T-helper 1 cell (primary cell): ENCODE measurements at places on chromosomes 5 and 9.

- DNase-seq, result no peak
These were observed 276.7 kb downstream of the PLK2 start for GRCh38 chr5:58183078-58183785.

DNA sequence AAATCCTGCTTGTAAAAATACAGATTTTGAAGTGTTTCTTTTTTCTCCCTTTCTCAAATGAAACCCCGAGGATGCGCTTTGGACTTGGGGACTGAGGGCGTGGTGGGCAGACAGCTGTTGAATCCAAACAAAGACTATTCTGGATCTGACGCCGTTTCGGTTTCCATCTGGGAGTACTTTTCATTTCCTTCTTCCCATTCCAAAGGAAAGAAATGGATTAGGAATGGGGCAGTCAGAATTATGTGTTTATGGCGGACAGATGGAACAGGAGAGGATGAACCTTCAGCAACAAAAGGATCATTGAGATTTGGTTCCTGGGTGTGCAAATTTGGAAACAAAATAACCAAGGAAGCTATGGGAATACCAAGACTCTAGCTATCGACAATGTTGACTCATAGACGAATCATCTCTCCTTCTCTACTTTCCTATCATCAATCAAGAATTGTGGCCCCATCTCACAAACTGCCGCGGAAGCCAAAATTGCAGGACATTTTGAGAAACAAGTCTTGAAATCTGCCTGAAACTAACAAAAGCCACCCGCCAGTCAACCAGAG is 300.6 kb downstream of the PARP8 start:
- DNase-seq, result no peak

- DNase-seq, result no peak
These were observed 201.2 kb downstream of the MTRR start for GRCh38 chr5:8070138-8070537.

DNA sequence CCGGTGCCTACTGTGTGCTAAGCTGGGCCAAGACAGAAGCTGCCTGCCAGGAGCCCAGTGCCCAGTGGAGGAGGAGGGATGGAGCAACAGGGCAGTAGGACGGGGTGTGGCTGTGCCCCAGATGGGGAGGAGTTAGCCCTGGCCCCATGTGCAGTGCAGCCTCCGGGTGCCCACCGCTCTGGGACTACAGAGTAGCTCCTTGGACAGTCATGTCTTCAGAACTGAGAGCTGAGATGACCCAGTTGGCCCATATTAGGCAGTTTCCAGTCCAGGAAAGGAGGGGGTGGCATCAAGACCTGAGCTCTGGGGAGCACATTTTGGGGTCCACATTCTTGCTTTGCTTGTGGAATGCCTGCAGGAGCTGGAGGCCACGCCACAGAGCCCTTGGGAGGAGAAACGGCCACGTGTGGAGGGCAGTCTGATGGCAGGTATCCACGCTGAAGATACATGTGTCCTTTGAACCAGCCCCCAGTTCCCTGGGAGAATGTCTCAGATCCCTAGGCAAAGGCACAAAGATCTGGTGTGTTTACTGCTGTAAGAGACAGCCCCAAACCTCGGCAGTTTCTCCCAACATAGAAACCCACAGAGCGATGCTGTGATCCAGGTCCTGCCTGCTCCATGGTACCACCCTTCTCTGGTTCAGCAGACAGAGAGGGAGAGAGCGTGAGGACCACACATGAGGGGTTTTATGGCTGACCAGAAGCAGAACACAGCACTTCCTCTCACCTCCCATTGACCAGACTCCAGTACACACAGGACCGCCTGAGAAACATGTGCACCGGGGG is 46.8 kb upstream of the FCN1 start:
- DNase-seq, result no peak

- no peak for DNase-seq
These were observed 44.2 kb downstream of the PSMB7 start for GRCh38 chr9:124370896-124371582.

- no peak for DNase-seq
These were observed 8.2 kb downstream of the HSPB3 start for GRCh38 chr5:54463713-54464112.

DNA sequence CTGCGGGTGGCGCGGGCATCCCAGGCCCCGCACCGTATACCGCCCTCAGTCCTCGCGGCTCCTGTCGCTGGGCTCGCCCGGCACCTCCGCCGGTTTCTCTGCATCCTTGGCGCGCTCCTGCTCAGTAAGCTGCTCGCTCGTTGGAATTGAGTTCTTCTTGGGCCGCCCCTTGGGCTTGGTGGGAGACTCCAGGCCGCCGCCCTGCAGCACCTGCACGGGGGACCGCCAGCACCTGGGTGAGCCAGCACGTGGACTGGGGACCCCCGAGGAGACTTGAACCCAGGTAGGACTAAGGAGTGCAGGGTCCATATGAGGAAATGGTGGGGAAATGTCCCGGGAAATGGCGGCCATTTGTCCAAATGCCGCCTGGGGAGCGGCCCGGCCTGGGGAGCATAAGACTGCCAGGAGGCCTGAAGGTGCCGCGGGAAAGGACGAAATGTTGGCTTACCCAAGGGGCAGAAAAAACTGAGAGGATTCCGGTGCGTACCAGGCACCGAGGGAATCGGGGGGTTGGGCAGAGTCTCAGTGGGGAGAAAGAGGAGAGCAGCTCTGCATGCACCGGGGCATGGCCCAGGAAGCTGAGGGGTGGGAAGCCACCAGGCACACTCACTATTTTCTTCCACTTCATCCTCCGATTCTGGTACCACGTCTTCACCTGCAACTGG is 2.9 kb downstream of the BARX1 start:
- DNase-seq, result no peak

DNA sequence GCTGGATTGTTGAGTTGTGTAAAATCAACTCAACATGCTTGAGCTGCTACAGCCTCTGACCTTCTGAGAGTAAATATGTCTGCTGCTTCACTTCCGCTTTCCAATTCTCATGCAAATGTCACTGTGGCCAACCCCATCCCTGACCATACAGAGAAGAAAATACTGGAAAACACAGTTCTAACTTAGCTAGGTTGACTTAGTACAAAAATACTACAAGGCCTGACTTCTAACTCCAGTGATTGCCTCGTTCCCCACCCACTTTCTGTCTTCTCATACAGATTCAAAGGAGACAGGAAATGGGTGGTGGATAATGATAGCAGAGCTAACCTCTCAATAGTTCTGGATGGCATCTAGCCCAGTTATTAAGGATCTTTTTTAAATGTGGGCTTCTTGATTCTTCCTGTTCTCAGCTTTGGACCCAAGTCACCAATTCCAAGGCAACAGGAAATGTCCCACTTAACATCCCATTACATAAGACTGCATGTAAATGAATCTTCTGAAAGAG is 226.6 kb upstream of the SLC24A2 start:
- DNase-seq, result no peak

- peak; percentile 38 for DNase-seq
These were observed 106.0 kb downstream of the PHF2 start for GRCh38 chr9:93682155-93682968.

GRCh38 chr9:117302487-117302886 is 112.4 kb downstream of the ASTN2 start:
- no peak for DNase-seq

- no peak for DNase-seq
These were observed 134.5 kb downstream of the DAB2IP start for GRCh38 chr9:121785673-121786542.
